GM20000 (cell line): ENCODE measurements at places on chromosomes 1 and 21.

- DNase-seq, result no peak
These were observed 13.2 kb upstream of the SCYL3 start for GRCh38 chr1:169906938-169907337.

DNA sequence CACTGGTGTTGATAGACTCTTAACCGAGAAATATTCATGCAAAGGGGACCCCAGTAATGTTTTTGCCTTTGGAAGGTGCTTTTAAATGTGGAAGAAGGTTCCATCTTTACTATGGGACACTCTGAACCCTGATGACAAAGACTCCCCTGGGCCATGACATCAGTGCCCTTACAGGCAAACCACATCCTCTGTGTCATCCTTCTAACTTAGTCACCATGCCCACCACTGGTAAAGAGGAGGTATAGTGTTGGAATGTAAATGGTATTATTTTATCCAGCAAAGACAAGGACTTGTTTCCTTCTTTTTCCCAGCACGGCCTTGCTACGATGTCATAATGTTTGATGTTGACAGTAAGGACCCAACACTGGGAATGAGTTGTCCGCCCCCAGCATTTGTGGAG is 12.6 kb downstream of the METTL13 start:
- DNase-seq, result no peak

DNA sequence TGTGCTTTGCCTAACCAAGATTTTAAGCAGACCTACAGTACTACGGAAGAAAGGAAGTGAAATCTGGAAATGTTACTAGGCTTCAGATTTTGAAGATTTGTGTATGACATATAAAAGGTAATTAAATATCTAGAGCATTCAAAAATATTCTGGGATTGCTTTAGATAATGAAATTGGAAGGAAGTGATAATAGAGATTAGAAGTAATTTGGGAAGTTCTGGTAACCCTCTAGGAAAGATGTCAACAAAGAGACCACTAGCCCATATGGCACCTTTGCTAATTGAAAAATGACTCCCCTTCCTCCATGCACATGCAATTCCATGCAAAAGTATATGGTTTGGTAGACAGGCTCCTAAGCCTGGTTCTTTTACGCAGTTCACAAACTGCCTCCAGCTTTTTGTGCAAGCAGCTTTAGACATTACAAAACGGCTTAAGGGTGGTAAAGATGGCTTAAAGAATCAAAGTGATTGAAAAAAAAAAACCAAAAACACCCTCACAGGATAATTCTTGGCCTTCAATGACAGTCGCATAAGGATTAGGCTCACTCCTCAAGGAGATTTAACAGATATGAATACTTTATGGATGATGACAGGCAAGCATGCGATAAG is 81.8 kb downstream of the LRRC7 start:
- no peak for DNase-seq

DNA sequence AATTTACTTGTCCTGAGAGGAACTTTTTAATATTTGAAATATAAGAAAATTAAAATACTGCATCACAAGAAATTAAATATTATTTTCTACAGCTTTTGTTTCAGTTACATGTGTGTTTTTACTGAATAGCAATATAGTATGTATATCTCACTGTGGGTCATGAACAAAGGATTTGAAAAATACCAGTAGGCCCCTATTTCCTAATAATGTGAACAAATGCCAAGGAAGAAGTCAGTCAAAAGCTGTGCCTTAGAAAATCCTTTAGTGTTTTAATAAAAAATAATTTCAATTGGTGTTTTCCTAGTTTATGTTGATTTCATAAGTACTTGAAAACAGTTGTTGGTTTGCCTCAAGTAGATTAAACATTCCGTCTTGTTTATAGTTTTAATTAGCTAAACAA is 46.7 kb downstream of the SMYD3 start:
- no peak for DNase-seq

DNA sequence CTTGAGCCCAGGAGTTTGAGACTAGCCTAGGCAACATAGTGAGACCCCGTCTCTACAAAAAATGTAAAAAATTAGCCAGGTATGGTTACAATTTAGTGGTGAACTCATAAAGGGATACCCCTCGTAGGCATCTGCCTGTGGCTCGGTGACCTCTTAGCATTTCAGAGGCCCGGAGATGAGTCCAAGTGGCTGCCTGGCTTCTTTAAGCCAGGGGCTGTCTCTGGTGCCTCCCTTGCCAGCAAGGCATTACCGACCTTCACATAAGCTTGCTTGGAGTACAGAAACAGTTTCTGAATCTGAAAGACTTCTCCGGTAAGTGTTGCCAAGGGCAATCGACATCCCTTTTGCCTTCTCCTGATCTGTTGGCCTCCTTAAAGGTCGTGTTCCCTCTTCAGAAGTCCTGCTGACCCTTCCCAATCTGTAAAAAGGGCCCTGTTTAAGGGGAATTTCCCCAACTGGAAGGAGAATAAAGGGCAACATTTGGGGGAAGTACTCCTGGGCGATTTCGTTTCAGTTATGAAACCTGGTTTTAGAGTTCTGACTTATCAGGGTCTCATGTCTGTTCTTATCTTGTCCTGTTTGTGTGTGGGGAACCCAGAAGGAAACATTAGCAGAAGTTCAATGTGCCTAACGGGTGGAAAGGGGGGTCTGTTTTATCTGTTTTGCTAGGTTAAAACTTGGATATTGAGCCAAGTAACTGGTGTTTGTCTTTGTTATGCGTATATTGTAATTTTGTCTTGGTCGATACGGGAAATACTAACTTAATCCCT is 32.9 kb downstream of the KIFAP3 start:
- DNase-seq, result no peak

GRCh38 chr1:180287988-180288705 is 58.1 kb downstream of the LHX4 start:
- DNase-seq, result no peak

DNA sequence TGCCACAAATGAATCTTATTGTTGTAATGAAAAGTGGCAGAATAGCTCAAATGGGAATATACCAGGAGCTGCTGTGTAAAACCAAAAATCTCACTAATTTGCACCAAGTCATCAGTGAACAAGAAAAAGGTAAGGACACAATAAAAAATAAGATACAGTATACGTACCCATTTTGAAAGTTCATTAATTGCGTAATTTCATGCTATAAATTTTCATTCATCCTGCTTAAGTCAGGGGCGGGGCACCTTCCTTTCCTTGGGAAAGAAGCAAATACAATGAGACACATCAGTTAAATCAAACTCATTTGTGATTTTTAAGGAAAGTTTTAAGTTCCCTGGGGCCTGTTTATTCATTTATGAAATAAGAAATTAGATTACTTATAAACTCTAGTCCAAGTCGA is 65.4 kb downstream of the HSPA13 start:
- no peak for DNase-seq

GRCh38 chr1:208112401-208112800 is 131.8 kb downstream of the PLXNA2 start:
- DNase-seq, result no peak

- no peak for DNase-seq
These were observed 39.3 kb downstream of the VWA5B1 start for GRCh38 chr1:20329793-20330542.

DNA sequence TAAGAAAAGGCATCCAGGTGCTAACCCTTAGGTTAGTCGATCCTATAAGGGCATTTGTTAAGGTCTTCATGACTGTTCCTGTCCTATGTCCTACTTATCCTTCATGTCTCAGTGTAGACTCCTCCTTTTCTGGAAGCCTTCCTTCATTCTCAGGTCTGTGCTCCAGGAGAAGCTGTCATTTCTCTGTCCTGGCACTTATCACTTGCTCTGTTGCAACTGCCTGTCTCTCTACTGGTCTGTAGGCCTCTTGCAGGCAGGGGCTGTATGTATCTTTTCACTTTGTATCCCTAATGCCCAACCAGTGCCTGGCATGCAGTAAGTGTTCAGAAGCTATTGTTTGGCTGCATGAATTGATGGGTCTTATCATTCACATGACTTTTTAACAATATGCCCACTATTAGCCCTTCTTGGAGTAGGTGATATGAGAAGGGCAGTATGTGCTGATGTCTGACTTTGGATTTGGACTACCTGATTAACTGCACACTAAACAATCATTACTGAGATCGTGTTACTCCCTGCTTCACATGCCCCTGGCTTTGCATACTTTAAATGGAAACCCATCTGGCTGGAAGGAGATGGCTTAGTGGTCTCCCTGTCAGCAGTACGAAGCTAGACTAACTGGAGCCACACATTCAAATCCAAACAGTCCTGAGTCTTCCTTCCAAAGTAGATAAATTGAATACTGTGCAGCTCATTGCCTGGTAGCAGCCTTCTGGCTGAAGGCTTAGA is 88.8 kb downstream of the RGL1 start:
- DNase-seq, result no peak

DNA sequence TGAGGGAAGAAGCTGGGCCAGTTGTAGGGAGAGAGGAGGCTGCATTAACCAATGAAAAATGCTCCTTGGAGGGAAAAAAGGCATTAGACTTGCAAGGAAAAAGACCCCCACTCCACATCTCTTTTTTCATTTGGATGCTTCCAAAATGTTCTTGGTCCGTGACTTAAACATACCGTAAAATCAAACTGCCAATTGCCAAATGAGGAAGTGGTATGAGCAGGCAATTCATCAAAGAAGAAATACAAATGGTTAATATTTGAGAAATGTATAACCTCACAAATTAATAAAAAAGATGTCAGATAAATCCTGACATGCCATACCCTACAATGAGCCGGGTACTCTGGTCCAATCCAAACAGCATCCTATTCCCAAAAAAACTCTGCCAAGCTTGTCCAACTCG is 30.6 kb downstream of the KANK4 start:
- DNase-seq, result no peak

DNA sequence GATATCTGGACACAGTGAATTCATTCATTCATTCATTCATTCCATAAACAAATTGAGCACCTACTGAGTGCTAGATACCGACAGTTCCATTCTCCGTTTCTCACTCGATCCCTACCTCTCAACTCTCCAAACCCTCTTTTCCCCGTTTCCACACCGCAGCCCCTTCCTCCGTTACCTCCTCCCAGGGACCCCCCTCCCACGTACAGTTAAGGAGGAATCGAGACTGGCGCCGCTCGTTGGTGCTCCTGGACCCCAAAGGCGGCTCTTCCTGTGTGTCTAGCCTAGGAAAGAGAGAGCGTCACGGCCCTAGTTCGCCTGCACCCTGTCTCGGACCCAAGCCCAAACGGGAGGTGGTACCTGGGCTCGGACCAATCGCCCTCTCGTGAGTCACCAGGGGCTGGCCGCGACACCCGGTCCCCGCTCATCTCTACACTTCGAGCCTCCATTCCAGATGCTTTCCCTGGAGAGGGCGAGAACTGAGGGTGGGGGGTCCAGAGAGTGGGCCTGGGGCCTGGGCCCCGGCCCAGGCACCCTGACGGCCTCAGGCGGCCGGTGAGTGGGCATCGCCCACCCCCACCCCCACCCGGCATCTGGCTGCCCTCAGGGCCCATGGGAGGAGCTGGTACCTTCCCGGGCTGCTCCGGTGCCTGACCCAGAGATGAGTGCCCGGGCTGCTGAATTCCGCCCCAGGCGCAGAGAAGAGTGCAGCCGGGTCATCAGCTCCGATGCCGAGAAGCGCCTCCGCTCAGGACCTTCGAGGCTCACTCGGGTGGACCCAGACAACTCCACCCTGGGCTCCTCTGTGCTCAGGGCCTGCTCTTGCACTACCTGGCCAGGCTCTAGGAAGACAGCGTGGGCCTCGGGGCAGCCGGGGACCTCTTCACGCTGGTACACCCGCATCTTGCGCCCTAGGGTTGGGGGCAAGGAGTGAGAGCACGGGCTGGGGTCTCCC is 4.9 kb downstream of the ARHGEF19 start:
- DNase-seq, result no peak

- DNase-seq, result no peak
These were observed 26.6 kb downstream of the DHRS3 start for GRCh38 chr1:12591267-12591938.

DNA sequence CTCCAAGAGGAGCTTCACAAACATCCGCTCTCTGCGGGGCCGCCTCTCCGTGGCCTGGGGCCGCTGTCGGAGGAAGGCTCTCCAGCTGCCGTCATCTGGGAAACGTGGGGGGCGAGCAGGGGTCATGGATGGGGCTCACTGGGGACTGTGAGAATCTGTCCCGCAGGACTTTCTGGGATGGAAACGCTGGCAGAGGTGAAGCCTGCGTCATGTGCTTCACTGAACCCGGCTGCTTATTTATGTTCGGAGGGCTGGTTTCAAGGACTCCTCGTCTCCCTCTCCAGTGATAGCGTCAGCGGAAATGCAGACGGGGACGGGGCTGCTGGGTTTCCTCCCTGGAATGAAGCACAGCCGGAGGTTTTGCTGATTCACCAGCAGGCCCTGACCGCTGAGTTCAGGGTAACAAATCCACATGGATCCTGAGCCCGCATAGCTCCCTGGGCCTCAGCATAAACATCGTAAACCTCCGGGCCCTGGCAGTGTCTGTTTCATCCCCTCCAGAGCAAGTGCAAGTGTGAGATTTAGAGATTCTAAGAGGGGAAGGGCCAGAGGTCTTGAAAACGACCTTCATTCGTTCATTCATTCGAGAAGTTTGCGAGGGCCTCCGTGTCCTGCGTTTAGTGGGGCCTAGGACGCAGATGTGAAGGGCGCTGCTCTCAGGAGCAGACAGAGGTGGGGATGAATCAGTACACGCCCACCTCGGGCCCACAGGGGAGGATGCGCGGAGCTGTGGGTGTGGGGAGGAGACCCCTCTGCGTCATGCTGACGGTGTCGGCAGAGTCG is 7.0 kb upstream of the POFUT2 start:
- no peak for DNase-seq

- DNase-seq, result peak; percentile 73
These were observed 12.4 kb downstream of the EPB41 start for GRCh38 chr1:28926629-28927265.

- peak; percentile 76 for DNase-seq
These were observed 14.0 kb upstream of the ALX3 start for GRCh38 chr1:110084227-110085078.

GRCh38 chr1:202034683-202035462 is 24.5 kb downstream of the ELF3 start:
- DNase-seq, result peak; percentile 48

- no peak for DNase-seq
These were observed 24.4 kb downstream of the KCNA2 start for GRCh38 chr1:110581682-110582145.

DNA sequence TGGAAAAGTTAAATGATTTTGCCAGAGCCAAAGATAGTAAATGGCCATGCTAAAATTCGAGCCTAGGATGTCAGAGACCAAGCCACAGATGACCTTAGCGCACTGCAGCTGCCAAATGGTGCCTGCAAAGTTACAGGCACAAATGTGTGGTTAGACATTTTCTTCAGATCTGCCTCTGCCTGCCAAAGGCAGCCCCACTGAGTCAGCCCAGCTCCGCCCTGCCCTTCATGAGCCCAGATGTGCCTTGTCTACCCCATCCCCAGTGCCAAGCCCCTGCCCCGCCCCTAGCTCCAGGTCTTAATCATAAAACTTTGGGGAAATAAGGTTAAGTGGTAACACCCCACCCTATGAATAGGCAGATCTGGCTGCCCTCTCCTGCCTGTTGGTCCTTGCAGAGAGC is 105.9 kb downstream of the DTL start:
- DNase-seq, result no peak

- DNase-seq, result no peak
These were observed 144.1 kb downstream of the PLXNA2 start for GRCh38 chr1:208100106-208100505.

DNA sequence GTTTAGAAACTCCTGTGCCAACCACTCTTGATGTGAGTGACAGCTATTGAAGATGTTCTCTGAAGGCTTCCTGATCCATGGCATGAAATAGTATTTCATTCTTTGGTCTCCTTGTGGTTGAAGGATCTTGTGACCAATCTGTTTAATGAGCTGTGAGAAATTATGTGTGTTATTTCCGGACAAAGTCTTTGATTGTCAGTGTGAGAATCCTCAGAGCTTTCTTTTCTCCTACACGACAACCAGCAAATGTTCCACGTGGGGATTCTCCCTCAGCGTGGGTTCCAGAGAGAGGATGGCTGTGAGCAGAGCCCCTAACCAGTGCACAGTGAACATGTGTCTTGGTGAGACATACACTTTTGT is 45.0 kb upstream of the HOOK1 start:
- DNase-seq, result no peak
